ENCODE measurements at places on chromosomes 3 and 15.
A peak's percentile ranks its signal among the peaks of the same experiment; 100 is the strongest.

DNA sequence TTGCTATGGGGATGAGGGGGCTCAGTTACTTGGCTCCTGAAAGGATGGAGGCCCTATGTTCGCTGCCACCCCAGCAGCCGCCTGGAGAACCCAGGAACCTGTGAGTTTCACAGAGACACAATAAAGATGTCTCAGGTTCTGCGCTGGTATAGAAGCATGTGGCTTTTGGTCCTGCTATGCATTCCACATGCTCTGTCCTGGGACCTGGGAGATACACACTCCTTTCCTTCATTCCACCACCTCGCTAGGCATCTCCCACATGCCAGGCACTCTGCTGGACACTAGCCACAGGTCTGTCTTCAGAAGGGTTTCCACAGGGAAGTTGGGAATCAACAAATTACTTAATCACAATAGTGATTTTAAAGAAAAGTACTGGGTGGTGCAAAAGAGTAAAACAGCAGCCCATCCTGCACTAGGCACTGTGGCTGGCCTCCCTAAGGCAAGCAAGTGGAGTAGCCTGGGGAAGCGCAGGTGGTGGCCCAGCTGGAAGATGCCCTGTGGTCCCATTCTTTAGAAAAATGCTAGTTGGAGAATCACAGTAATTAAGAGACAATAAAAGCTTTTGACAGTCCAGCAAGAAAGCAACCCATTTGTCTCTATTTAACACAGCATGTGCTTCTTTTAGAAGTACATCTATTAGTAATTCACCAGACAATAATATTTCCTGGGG is 408.9 kb upstream of the WNT5A start:
- no peaks in the 10 kb centered on the region for H3K36me3 ChIP-seq
- H3K27me3 ChIP-seq: 0 out of 2 replicates have a peak, but pooled peaks cover 3% of the 10 kb centered on the region
- H3K27ac ChIP-seq: no peak overlapping the region
- no peak overlapping the region for H3K4me3 ChIP-seq
- no peaks in the 10 kb centered on the region for H3K4me1 ChIP-seq
- no peak for DNase-seq

GRCh38 chr3:129524081-129524480 is 4.4 kb upstream of the RHO start:
- no peak overlapping the region for H3K4me3 ChIP-seq
- no peak for DNase-seq

DNA sequence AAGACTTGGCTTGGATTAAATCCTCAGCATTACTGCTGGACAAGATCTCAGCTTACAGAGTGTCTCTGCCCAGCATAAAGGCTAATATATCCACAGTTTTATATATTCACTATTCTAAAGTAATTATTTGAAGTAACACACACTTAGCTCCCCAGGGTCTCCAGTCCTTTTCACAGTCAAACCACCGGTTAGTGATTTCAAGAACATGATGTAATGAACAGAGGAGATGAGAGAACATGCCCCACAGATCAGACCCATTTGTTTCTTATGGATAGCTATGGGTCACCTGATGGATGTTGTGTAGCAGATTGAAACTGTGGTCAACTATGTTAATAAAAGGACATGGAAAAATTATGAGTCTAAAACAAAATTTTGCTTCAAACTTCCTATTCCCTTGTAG is 44.8 kb upstream of the MRPL3 start:
- no peak overlapping the region for H3K4me3 ChIP-seq
- peaks cover 12% of the 10 kb centered on the region for H3K4me1 ChIP-seq
- DNase-seq: no peak
- no peaks in the 10 kb centered on the region for H3K36me3 ChIP-seq
- no peak overlapping the region for H3K27ac ChIP-seq
- no peaks in the 10 kb centered on the region for H3K27me3 ChIP-seq

- H3K4me3 ChIP-seq: no peak overlapping the region
- H3K27ac ChIP-seq: no peak overlapping the region
- peaks cover 12% of the 10 kb centered on the region for H3K4me1 ChIP-seq
- peak; percentile 42 for DNase-seq
- H3K36me3 ChIP-seq: no peaks in the 10 kb centered on the region
Observed at GRCh38 chr3:188123170-188123905, 30.6 kb upstream of the LPP start.

DNA sequence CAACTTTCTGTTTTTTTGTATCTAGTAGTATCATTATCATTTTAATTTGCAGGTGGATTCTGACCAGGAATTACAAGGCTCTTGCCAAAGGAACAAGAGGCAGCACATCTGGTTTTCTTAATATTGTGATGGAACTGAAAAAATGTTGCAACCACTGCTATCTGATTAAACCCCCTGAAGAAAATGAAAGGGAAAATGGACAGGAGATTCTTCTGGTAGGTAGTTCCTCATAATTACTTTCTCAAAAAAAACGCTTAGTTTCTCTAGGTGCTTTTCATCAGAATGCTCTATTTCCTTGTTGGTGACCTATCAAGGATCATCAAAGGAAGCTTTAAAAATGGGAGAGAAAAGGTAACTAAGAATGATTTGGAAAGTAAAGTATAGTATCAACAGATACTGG is 71.6 kb downstream of the CHD2 start:
- peaks cover 94% of the 10 kb centered on the region for H3K36me3 ChIP-seq
- 0 out of 2 replicates have a peak overlapping the region, but pooled peaks have one; percentile 40 for H3K27ac ChIP-seq
- DNase-seq: no peak
- peaks cover 17% of the 10 kb centered on the region for H3K4me1 ChIP-seq
- H3K4me3 ChIP-seq: no peak overlapping the region
- no peaks in the 10 kb centered on the region for H3K27me3 ChIP-seq

- no peak for DNase-seq
- H3K27ac ChIP-seq: no peak overlapping the region
- H3K4me1 ChIP-seq: peaks cover 21% of the 10 kb centered on the region
- no peak overlapping the region for H3K4me3 ChIP-seq
- no peaks in the 10 kb centered on the region for H3K36me3 ChIP-seq
Observed at GRCh38 chr3:127221446-127222035, 28.6 kb downstream of the PRR23E start.

Measured in GM23248 (cell line).